Aorta (tissue), 5 donors: ENCODE measurements at places on chromosomes 3 and 15. TPM values are rescaled to one million over a fixed set of nuclear protein-coding genes. Genes with fewer than 3 reads are reported as not detected.

DNA sequence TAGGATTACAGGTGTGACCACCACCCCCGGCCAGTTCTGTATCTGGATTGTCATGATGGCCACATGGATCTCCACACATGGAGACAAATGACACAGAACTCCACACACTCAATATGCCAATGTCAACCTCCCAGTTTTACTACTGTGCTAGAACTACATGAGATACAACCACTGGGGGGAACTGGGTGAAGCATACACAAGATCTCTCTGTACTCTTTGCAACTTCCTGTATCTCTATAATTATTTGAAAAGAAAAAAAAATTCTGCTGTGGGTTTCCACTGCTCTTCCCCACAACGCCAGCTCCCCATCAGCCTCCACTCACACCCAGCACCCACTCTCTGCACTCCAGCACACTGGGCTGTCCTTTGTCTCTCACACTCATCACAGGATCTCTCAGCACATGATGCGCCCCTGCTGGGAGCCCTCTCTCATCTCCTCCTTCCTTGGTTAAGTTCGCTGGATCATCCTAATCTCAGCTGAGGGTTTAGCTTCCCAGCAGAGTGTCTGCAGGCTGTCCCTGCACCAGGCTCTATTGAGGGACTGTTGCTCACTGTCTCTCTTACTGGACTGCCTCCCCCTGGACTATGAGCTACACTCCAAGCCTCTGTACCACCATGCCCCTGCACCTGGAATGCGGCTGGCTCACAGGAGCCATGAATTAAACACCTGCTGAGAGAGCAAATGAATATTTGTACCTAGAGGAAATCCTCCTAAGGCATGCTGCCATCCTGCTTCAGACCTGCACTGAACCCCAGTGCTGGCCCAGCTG, 10.7 kb upstream of the RAB43 start:
- DNase-seq: no peak

- DNase-seq: no peak
Observed at GRCh38 chr3:57949785-57950615, 58.2 kb upstream of the FLNB start.

- DNase-seq: no peak
Observed at GRCh38 chr3:71080517-71081083, 502.9 kb downstream of the FOXP1 start.

The PPP1R14D gene
- total RNA-seq: not detected

DNA sequence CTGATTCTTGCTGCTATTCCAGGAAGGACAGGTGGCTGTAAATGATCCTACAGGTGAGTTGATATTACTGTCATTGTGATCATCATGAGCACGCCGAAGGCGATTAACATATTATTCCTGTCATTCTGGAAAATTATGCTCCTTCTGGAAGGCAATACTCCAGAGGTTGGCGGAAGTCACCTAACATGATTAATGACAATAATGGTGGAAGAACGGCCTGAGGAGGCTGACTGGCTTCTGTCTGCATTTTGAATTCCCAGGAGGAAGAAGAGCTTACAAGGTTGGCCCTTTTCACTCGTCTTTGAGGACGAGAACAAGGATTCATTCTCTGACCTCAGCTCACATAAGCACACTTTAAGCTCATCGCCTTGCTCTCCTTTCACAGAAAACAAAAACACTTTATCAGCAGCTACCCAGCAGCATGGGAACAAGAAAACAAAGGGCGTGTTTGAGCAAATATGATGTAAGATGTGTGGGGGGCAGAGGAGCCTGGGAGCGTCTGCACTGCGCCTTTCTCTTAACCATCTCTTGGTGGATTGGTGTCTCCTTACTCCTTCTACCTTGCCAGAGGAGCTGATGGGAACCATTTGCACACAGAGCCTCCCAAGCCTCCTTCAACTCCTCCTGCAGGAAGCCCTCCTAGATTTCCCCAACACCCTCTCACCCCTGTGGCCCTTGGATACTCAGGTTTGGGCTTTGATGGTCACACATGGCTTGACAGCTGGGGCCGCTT, 23.0 kb downstream of the ACSBG1 start:
- DNase-seq: no peak

GRCh38 chr3:169323578-169324451, 339.7 kb downstream of the MECOM start:
- DNase-seq: peak; percentile 55

- DNase-seq: no peak
Observed at GRCh38 chr3:179373938-179374337, 26.4 kb downstream of the MFN1 start.
